Central memory CD4-positive, alpha-beta T cell (primary cell): ENCODE measurements at places on chromosomes 12 and 14.
A peak's percentile ranks its signal among the peaks of the same experiment; 100 is the strongest.

GRCh38 chr12:116759783-116760621 is 21.9 kb downstream of the RNFT2 start:
- DNase-seq = peak; percentile 25

DNA sequence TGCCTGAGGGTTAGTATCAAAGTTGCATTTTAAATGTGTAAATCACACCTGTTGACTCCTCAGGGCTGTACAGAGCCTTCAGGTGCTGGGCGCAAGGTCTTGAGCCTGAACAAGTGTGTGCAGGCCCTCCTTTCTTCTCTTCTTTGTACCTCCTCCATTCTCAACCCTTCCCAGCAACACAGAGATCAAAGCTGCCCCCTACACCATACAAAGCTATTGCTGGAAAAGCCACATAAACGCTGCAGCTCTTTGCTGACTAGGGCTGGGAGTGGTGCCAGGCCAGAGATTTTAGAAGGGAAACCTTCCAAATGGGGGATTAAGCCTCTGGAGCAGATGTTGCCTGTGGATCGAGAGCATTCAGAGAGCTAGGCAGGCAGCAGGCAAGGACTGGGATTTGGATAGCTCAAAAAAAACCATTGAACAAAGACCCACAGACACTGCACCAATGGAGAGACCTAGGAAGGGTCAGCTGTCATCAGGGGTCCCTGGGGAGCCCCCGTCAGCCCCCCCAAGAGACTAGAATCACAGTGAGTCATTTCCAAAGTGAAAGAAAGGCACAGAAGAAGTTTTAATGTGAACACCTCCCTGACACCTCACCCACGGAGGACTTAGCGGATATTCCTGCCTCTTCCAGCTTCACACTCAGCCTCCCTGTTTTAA is 18.2 kb upstream of the SUSD6 start:
- no peak for DNase-seq

GRCh38 chr12:42704810-42705401 is 115.4 kb upstream of the PRICKLE1 start:
- DNase-seq = no peak

DNA sequence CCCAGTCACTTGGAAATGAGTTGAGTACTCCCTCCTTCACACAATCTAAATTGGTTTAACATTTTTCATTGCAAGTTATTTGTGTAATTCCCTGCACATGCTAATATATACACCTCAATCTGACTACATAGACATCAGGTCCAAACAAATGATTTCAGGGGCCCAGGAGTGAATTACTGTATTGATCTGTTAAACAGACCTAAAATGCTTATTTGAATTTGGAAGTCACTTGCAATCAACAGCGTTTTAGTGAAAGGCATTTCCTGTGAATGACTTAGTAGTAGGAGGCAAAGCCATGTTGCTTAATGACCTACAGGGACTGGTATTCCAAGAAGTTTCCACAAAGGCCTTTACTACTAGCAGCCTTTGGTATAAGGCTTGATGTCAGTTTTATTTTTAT is 22.6 kb upstream of the SLC15A5 start:
- no peak for DNase-seq

- DNase-seq = peak; percentile 25
Observed at GRCh38 chr14:58571769-58572472, 65.8 kb upstream of the DACT1 start.

- DNase-seq = peak; percentile 42
Observed at GRCh38 chr12:106248312-106248845, 559 bp upstream of the CKAP4 start.

- DNase-seq = peak; percentile 35
Observed at GRCh38 chr14:91968280-91968679, 20.8 kb upstream of the FBLN5 start.

GRCh38 chr14:35161231-35161630 is 38.9 kb downstream of the PRORP start:
- DNase-seq = peak; percentile 28

DNA sequence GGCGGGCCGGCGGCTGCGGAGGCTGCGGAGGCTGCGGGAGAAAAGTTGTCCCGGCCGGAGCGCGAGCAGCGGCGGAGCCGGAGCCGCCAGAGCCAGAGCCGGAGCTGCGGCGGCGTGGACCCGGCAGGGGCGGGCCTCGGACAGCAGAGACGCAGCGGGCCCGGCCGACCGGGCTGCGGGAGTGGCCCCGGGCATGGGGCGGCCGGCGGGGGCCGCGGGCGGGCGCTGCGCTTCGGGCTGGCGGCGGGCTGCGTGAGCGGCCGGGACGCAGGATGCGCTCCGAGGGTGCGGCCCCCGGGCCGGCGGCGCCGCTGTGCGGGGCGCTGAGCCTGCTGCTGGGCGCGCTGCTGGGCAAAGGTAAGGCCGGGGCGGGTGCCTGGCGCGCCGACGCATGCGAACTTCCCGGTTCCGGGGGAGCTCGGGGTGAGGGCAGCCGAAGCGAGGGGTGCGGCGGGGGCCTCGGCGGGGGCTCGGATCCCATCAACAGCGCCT is at the start of gene TMEM132C:
TSS of gene TMEM132C (plus strand) at position 40 of the 492 bp plus-strand sequence. CDS start at position 273, 233 bp downstream.
- no peak for DNase-seq

DNA sequence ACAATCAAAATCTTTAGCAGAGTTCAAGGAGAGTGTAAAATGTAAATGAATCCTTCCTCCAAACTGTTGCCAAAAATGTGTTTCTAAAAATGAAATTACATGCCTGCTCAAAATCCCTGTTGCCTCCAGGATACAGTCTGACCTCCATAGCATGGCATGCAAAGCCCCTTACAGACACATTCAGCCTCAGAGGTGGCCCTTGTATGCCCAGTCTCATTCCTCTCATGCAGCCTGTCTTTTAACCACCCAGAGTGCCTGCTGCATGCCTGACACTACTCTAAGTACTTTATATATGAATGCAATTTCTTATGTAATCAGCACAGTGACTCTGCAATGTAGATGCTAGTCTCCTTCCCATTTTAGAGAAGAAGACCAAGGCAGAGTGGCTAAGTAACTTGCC is 24.4 kb upstream of the PTPRQ start:
- DNase-seq = no peak

DNA sequence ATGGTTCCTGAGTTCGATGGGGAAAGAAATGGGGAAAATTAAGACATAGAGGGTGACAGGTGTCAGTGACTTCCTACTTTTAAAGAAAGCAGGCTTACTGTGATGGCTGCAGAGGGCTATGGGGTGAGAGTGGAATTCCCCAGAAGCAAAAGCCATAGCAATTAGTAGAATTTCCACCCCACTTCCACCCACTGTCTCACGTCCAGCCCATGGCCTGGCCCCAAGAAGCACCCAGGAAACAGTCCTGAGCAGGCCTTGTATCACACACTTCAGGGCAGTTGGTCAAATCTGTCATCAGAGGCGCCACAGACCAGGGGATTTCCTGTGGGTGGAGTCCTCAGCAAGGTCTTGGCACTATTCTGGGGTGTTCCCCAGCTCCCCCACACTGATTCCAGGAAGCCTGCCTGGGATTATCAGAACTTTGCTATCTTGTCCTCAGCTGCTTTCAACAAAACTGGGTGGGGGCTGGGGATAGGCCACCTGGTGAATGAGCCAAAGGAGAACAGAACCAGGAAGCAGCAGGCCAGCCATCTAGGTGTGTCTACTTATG is 120.1 kb upstream of the CCND2 start:
- DNase-seq = peak; percentile 37

DNA sequence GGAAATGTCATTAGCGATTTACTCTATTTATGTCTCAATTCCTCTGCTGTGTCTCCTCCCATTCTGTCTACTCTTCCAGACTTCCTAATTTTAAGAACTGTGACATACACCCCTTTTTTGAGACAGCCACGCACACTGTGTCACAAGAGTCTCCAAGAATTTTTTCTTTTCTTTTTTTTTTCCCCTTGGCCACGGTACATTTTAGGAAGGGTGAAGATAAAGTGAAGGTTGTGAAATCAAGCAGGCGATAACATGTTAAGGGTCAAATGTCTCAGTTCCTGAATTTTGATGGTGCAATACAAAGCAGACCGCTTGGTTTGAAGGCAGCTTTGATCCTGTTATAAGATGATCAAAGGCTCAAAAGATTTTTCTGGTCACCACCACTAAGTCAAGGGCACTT is 4.3 kb downstream of the OLR1 start:
- no peak for DNase-seq

GRCh38 chr12:39440781-39441180 is 2.1 kb downstream of the KIF21A start:
- no peak for DNase-seq

- DNase-seq = no peak
Observed at GRCh38 chr12:15939111-15939510, 28.0 kb downstream of the DERA start.

DNA sequence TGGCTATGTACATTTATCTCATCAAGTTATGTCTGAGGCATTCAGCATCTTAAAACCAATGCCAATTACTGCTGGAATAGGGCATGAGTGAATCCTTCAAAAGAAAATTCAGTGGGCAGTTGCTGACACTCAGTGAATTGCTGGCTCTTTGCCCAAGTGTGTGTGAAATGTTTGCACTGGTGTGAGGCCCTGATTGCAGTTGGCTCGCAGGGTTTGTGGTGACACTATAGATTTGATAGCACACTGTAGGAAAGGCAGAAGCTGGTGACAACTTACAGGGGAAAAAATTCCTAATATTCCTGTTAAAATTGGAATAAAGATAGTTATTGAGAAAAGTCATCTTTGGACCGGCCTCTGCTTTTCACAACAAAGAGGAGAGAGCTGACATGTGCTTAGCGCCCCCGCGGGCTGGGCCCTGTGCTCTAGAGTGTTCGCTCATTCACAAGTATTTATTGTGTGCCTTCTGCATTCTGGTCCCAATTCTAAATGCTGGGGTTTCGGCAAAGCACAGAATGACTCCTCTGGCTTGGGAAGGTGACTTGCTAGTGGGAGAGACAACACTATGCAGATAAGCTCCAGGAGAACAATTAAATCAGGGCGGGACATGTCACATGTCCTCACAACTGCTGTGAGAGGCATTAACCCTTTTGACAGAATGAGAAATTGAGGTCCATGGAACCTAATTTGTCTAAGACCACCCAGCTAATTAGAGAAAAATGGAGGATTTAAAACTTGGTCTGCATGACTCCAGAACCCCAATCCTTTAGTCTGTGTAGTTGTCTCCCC is 418.7 kb downstream of the NPAS3 start:
- DNase-seq = no peak

GRCh38 chr14:21978184-21978998 is 304.8 kb upstream of the OR4E1 start:
- DNase-seq = peak; percentile 53

GRCh38 chr14:37602605-37603453 is 7.4 kb downstream of the TTC6 start:
- no peak for DNase-seq
